ENCODE measurements at places on chromosomes 16 and 17. TPM values are rescaled to one million over a fixed set of nuclear protein-coding genes. Genes with fewer than 3 reads are reported as not detected.

CIITA gene
- 0.31 TPM for total RNA-seq

TP53TG3C gene
- not detected for total RNA-seq

SPSB3 gene
- 74.2 TPM for total RNA-seq

TP53TG3B gene
- not detected for total RNA-seq

MFAP4 gene
- 1.3 TPM for total RNA-seq

KRTAP1-1 gene
- total RNA-seq = not detected

ABCA10 gene
- 4.1 TPM for total RNA-seq

MRPL28 gene
- total RNA-seq = 26.6 TPM

RNU2-1 gene
- not detected for total RNA-seq

RRAD gene
- 0.63 TPM for total RNA-seq

KRT15 gene
- total RNA-seq = not detected

TEKT3 gene
- total RNA-seq = 1.3 TPM
